ENCODE measurements at places on chromosomes 12 and 14. TPM values are rescaled to one million over a fixed set of nuclear protein-coding genes. Genes with fewer than 3 reads are reported as not detected.
A peak's percentile ranks its signal among the peaks of the same experiment; 100 is the strongest.

Gene AMN
- polyA plus RNA-seq: 0.58 TPM

Gene TNS2
- 15.3 TPM for polyA plus RNA-seq

Gene RCOR1
- 17.7 TPM for polyA plus RNA-seq

Gene MYBPC1
- polyA plus RNA-seq: not detected

Gene IL26
- polyA plus RNA-seq: not detected

Gene BEST3
- 0.78 TPM for polyA plus RNA-seq

Gene CAPZA3
- not detected for polyA plus RNA-seq

DNA sequence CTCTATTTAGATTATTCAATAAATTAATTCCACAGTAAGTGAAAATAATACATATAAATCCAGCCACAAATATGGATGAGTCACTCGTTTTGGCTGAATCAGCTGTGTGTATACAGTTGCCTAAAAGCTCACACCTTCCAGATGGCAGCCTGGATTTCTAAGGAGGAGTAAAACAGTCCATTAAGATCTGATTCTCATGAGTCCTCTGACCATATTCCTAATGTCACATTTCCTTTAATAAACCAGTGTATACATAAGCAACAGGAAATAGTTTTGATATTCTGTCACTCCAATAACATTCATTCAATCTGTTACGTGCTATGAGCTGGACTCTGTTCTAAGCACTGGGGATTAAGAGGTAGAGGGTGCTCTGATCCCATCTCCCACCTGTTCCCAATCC, 21.8 kb downstream of the MDM1 start:
- no peak for DNase-seq

- no peak for DNase-seq
These were observed 23.9 kb upstream of the AICDA start for GRCh38 chr12:8636581-8636980.

- no peak for DNase-seq
These were observed 139.7 kb upstream of the CCND2 start for GRCh38 chr12:4133636-4134447.

DNA sequence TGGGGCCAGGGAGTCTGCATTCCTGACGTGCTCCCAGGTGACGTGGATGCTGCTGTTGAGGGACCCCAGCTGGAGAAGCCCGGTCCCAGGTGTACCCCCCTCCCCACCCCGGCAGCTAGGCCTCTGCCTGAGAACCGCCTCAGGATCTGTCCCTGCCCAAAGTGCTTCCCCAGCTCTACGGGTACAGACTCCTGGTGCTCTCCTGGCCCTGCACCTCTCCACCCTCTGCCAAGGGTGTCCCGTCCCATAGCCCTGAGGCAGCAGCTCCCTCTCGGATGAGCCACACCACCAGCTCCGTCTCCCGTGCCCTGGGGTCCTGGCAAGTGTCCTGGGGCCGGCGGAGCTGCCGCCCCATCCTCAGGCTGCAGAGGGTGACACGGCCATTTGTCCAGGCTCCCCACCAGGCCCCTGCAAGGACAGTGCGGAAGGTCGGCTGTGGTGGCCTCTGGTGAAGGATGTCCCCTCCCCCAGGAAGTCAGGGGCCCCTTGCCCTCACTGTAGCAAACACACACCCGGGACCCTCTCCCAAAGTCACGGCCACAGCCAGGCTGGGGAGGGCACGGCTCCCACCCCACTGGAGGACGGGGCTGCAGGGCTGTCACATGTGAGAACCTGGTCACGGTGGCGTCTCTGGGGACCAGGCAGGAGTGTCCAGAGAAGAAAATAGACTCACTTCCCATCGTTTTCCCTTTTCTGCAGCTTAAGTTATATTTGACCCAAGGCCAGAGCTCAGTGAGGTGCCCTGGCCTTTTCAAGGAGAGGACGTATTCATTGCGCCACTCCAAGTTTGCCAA, 74.4 kb upstream of the FBRSL1 start:
- DNase-seq: no peak

- DNase-seq: no peak
These were observed 95.4 kb upstream of the SLCO1C1 start for GRCh38 chr12:20599757-20600156.

GRCh38 chr12:179131-179884, 34.6 kb downstream of the SLC6A12 start:
- DNase-seq: no peak

GRCh38 chr14:104221071-104221625, 82.8 kb downstream of the KIF26A start:
- DNase-seq: no peak

DNA sequence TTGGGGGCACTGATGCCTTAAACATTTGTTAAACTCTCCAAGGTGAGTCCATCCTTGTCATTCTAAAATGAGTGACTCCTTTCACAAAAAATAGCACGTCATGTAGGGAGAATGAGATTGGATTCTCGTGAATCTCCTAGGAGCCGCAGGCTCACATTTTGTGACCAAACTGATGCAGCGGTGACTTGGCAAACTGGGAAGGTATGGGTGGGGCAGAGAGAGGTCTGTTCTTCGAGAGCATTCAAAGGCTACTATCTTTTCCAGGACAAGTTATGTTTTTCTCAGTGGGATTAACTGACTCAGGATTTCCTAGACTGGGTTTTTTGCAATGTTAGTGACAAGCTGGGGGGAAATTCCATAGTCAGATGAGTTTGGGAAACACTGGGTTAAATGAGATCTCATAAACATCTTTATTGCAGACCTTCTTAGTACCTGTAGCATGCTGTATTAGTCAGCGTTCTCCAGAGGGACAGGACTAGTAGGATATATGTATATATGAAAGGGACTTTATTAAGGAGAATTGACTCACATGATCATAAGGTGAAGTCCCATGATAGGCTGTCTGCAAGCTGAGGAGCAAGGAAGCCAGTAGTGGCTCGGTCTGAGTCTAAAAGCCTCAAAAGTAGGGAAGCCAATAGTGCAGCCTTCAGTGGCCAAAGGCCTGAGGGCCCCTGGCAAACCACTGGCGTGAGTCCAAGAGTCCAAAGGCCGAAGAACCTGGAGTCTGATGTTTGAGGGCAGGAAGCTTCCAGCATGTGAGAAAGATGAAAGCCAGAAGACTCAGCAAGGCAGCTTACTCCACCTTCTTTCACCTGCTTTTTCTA, 61.0 kb downstream of the FOXN4 start:
- no peak for DNase-seq

- DNase-seq: no peak
These were observed 40.9 kb upstream of the STXBP6 start for GRCh38 chr14:25090716-25091454.

DNA sequence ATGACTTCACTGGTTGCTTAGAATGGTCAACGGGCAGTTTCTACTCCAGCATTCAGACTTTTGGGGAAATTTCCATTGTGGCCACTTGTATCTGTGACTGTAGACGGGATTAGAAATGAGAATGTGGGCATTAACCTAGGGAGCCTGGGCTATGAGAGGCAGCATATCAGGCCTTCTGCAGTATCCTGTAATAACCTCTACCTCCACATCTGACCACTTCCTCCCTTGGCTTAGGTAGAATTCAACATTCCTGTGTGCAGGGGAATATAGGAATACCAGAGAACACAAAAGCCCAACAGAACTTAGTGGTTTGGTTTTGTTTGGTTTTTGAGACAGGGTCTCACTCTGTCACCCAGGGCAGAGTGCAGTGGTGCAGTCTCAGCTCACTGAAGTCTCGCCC, 76.4 kb upstream of the HOXC13 start:
- no peak for DNase-seq

DNA sequence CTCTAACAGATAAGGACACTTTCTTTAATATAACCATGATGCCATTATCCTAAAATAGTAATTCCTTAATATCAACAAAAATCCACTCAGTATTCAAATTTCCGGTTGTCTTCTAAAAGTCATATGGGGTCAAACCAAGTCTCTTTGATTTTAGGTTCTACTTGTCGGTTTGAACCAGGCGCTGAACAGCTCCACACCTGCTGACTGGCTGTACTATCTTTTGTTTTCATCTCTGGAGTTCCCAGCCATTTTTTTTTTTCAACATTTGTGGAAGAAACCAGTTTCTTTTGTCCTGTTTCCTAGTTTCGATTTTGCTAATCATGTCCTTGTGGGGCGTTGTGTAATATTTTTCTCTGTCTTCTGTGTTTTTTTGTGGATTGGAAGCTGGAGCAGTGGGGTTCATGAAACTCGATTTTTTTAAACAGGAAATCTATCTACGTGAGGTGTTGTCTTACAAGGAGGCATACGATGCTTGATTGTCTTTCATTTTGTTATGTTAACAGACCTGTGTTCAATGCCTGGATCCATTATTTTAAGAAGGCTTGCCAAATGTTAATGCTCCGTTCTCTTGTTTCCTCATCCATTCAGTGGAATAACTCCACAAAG, 50.2 kb downstream of the FZD10 start:
- no peak for DNase-seq

DNA sequence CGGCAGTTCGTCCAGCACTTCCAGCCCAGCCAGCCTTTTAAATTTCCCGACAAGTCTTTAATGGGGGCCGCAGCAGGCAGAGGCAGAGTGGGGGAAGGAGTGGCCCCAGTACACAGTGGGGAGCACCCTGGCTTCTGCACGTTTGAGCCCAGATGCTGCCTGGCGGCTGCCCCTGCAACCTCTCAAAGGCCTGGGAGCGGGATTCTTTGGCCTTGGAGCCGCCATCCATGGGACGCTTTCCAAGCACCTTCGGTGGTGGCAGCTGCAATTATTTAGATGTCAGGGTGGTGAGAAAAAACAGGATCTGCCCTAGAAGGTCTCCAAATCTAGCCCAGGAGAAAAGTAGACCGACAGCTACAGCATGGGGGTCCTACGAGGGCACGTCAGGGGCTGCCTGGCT, 46.0 kb downstream of the FAM222A start:
- no peak for DNase-seq

DNA sequence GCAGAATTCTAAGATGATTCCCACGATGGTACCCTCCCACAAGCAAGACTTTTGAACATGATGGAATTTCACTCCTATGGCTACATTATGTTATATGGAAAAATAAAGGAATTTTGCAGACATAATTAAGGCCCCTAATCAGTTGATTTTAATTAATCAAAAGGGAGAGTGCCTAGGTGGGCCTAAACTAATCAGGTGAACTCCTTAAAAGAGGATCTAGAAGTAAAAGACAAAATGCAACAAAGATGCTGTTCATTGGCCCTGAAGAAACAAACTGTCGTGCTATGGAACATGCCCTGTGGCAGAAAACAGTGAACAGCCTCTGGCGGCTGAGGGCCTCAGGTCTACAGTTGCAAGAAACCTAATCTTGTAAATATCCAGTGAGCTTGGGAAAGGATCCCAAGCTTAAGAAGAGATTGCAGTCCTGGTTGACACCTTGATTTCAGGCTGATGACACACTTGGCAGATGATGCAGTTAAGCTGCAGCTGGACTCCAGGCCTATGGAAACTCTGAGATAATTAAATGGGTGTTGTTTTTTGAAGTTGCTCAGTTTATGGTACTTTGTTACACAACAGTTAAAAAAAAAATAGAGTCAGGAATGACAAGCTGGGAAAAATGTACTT, 13.8 kb downstream of the TMCC3 start:
- DNase-seq: no peak

DNA sequence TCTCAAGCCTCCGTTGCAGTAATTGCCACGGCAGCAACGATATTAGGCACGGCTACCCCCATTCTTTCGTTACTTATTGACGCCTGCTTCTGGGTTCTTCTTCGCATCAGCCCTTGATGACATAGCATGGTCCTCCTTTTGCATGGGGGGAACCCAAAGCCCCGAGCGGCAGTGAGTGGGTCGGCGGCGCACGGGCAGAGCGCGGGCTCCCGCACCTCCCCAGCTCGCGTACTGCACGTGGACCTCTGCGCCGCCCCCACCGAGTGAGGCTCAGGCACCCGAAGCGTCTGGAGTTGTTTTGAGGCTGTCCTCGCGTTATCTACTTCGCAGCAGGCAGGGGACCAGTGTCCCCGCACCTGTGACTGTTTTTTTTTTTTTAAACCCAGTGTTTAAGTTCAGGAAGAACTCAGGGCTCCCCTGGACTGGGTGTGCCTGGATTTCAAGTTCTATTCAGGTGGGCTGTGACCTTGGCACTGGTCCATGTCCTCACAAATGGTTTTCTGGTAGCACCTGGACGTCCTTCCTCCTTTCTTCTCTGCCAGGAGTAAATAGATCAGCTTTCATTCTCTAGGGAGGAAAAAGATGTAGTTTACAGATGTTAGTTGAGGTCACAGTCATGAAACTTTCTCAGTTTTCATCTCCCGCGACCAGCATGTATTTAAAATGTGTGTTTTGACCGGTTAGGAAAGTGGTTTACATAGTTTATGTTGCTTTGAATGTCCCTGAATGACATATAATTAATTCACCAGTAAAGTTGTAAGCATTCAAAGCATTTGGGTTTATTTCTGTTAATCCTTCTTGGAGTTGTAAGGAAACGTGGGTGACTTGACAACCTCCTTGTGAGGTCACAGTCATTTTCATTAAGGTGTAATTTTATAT, 1.4 kb upstream of the FOXN4 start:
- no peak for DNase-seq

- DNase-seq: no peak
These were observed 98.1 kb upstream of the VRK1 start for GRCh38 chr14:96698960-96699539.

GRCh38 chr14:92939699-92940098, 16.7 kb downstream of the CHGA start:
- DNase-seq: no peak

DNA sequence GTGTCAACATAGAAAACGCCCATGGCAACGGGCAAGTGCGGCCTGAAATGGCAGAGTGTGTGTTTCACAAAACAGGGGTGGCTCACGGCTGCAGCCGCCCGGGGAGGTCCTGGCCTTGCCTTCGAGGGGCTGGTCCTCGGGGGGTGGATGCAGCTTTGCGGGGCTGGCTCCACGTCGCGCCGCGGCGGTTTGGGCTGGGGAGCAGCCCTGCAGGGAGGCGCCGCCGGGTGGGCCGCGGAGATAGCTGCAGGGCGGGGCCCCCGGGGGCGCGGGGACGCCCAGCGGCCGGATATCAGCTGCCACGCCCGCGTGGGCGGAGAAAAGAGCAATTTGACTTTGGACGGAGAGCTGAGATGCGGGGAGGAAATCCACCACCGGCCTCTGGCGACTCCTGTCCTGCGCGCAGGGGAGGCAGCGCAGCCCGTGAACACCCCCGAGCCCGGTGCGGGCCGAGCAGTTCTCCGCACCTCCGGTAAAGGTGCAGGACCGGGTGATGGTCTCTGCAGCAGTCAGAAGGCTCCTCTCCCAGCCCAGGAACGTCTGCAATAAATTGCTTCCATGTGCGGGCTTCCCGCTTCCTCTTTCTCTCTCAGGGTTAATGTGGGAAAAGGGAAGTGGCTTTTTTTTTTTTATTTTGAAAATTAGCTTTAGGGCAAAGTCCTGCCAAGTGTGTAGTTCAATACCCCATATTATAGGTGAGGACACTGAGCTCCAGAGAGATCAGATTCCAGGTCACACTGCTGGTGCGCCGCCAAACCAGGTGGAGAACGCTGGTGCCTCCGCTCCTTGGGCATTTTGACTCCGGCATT, 110.5 kb downstream of the ARF6 start:
- peak; percentile 75 for DNase-seq

DNA sequence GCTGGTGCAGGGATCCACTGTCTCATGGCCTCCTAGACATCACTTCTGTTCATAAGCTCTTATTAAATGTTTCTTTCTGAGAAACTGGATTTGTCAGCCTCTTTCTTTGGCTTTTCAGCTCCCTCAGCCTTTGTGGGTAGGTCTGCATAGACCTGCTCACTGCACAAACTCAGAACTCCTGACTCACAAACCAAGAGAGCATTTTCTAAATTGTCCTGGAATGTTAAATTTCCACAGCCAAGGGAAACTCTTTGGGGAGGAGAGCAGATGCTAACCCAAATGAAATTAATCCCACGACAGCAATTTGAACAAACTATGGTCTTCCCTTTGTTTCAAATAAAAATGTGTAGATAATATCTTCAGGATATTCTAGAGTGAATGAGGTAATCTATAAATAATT, 19.5 kb upstream of the CERS5 start:
- no peak for DNase-seq

Data from A549 (cell line).